ENCODE measurements at places on chromosomes 3 and 15.

DNA sequence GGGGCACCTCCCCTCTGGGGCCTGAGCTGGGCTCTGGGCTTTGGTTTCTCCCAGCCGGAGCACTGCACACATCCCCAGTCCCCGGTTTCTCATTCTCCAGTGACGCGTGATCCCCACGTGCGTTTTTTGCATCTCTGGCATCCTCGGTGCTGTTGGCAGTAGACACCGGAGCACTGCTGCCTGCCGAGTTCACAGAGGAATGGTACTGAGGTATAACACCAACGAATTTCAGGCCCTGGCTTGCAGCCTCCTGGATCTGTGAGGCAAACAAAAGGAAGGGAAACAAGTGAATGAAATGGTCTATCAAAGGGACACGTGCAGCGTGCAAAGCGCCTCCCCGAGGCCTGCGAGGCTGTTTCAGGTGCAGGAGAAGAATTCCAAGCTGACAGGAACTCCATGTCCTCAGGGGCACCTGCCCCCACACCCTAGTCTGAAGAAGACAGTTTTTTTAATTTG is 112.9 kb downstream of the OXNAD1 start:
- no peak for DNase-seq

GRCh38 chr3:197682713-197683112 is 54.0 kb downstream of the RUBCN start:
- DNase-seq, result no peak

- DNase-seq, result no peak
These were observed 3.1 kb downstream of the FOXL2NB start for GRCh38 chr3:138950006-138950644.

- DNase-seq, result no peak
These were observed 1082.2 kb downstream of the NAALADL2 start for GRCh38 chr3:175941352-175941751.

DNA sequence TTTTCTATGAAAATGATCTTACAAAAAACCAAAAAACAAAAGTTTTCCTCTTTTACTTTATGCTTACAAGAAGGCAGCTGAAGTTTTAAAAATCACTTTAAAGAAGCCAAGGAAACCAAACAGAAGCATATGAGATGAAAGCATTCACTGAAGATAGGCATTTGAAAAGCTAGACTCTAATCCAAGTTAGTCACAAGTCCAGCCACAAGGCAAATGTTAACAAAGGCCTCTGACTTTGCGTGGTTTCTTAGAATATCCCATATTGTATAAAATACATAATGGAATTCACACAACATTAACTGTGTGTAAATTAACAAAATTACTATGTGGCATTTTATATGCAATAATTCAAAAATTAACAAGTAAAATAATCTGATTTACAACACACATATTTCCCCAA is 17.7 kb downstream of the MRPL3 start:
- DNase-seq, result no peak

GRCh38 chr3:191329654-191330529 is at the start of gene UTS2B:
TSS of gene UTS2B (minus strand) at chr3:191330526. CDS start at chr3:191282189, 48,337 bp downstream.
- no peak for DNase-seq

DNA sequence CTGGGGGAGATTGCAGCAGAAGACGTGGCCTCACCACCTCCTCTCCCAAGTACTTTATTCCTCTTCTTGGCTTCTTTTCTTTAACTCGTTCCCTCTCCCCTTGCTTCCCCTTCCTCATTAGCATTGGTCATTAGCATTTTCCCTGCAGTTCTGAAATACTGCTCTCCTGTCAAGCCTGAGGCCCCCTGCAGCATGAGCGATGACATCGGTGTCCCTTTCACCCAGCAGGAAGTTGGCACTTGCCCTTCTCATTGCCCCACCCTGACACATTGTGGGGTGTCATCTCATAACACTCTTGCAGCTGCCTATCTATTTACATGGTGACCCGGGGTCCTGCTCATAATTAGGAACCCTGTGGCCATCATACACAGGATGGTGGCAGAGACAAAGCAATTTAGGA is 167.1 kb downstream of the ARRDC4 start:
- DNase-seq, result no peak

DNA sequence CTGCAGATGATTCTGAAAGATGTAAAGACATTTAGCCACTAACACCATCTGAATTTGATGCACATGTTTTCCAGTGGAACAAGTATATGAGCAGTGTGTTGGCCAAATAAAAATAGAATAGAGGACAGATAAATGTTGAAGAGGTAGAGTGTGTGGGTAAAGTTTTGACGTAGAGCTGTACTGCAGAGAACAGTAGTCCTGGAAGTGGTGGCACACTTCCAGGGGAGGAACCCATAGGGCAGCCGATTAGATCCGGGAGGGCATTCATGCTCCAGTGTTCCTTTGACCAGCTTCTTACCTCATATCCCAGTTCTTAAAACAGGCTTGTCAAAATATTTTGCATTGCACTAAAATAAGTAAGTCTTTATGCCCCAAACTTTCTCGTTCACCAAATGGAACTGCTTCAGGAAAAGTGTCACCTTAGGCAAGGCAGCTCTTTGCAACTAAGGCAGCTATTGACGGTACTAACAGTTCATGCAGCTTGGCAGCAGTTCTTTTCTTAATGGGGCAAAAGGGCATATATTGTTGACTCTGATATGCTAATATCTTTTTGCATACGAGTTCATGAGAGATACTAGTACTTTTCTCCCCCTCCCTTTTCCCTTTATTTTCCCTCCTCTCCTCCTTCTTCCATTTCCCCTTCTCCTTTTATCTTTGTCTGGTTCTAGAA is 429.3 kb upstream of the AZI2 start:
- no peak for DNase-seq

DNA sequence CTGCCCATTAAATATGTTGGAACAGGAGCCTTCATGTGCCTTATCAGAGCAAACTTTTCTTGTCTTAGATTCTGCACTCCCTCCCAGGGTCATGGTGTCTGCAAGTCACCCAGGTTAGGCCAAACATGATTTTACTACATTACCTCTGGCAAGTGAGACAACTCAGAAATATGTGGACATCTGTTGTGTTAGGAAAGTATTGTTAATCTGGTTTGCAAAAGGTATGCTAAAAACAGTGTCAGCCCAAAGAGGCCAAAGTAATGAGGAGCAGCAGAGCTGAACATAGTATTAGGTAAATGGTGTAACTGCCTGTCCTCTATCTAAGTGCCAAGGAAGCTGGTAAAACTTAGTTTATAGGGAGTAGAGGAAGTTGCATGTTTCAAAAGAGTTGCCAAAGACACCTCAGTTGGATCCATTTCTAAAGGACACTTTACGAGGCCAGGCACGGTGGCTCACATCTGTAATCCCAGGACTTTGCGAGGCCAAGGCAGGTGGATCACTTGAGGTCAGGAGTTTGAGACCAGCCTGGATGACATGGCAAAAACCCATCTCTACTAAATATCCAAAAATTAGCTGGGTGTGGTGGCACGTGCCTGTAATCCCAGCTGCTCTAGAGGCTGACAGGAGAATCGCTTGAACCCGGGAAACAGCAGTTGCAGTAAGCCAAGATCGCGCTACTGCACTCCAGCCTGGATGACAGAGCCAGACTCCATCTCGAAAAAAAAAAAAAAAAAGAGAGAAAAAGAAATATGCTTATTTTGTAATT is 22.5 kb upstream of the PPIB start:
- no peak for DNase-seq

GRCh38 chr3:141870091-141870687 is 6.3 kb upstream of the ATP1B3 start:
- DNase-seq, result no peak

GRCh38 chr15:66025972-66026371 is 156.7 kb downstream of the RAB11A start:
- DNase-seq, result no peak

- no peak for DNase-seq
These were observed 101.3 kb upstream of the CMC1 start for GRCh38 chr3:28139967-28140634.

DNA sequence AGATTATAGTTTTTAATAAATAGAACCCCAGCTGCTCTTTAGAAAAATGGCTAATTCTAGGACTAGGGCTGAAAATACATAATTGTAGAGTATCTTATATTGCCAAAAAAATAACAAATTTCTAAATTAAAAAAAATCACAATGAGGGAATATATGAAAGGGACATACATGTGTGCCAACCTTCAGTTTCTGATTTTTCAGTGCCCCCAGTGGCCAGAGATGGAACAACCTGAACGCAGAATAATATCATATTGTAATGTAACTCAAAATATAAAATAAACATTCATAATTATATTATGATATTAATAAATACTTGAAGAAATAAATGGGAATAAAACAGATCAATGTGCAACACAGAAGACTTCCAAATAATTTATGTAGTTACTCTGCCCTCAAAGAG is 460.5 kb downstream of the ZNF385D start:
- DNase-seq, result no peak

DNA sequence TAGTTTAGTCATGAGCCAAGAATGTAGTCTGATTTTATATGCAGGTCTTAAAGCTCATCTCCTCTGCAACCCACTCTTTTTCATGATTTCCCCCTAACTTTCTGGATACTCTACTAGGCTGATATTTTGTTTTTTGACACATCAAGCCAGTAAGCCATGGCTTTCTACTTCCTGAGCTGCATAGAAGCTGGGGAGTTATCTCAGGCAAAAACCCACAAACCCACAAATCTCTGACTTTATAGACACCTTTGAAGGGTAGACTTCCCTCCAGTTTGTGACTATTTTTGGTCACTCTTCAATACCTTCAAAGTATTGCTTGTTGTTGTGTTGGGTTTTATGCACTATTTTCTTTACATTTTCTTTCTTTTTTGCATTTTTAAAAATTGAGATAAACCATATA is 28.6 kb downstream of the TMEM202 start:
- no peak for DNase-seq

DNA sequence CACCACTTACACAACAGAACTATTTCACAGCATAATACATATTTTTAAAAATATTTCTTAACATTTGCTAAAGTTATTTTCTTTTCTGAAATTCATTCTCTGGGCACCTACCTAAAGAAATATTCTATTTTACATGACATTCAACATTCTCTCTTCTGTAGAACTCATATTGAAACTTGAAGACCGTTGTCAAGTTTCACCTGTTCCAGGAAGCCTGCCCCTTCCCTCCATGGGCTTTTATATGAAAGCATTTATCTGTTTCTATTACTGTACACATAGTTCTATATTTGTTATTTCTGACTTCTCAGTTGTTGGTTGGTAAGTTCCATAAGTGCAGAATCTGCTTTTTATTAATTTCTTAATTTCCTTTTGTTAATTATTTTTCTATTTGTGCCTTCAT is 204.3 kb upstream of the ALCAM start:
- no peak for DNase-seq

DNA sequence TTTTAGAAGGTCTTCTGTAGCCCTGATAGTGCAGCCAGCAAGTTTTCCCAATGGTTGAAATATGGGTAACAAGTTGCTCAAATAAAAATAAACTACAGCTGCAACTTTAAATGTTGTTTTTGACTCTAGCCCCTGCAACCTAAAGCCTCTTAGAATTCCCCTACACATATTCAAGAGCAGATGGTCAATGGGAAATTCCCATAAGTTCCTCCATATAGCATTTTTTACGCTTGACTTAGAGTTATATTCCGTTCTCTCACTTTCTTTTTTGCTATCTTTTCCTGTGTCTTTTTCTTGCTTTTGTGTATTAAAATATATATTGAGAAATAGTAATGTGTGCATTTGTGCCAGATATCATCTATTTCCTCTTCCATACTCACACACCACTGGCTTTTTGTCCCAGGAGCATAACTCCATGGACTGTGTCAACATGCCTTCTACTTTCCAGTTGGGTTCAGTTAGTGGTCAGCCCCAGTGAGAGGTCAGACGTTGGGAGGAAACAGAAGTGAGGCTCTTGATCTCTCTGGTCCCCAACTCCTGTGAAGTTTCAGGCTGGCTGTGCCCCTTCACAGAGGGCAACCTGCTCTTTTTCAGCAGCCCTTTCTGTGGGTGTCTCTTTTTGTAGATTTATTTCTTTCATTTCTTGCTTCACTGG is 63.3 kb upstream of the TP63 start:
- DNase-seq, result no peak

GRCh38 chr3:160286231-160286630 is 61.0 kb downstream of the C3orf80 start:
- DNase-seq, result no peak

DNA sequence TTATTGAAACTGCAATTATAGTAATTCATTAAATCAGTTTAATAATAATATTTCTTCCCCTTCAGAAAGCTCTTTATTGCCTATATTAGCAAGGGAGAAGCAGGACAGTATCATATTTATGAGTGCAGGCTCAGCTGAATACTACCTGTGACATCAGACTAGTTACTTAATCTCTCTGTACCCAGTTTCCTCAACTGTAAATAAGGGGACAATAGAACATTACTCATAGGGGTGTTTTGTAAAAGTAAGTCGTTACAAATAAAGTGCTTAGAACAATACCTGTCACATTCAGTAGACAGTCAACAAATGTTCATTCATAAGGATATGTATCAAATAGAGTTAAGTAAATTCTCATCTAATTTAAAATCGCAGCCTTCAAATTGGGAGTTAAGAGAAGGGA is 12.1 kb upstream of the VPS39 start:
- DNase-seq, result no peak

DNA sequence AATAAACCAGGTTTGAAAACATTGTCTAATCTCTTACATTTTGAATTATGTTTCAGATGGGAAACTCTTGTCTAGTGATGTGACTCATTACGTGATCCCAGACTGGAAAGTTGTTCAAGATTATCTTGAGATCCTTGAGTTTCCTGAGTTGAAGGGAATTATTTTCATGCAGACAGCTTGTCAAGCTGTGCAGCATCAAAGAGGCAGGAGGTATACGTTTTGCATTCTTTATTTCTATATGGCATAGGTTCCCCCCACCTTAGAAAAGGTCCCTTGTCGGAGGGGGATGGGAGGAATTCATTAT is 1.5 kb downstream of the DIS3L start:
- no peak for DNase-seq

GRCh38 chr3:149091983-149092382 is 5.7 kb upstream of the HLTF start:
- DNase-seq, result no peak

DNA sequence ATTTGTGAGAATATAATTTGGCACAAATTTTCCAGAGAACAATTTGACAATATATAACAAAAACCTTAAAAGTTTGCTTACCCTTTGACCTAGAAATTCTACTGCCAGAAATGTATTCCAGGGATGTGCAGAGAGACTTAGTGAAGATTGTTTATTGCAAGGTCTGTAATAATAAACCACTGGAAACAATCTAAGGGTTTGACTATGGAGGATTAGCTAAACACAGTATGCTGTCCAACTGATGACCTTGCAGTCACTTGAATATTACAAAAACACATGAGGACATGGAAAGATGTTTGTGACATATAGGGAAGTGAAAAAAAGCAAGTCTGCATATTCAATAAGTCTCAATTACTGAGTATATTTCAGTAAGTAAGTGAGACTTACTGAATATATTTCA is 48.1 kb upstream of the CDV3 start:
- no peak for DNase-seq

GRCh38 chr15:90598031-90598577 is 68.4 kb downstream of the CRTC3 start:
- DNase-seq, result no peak

- no peak for DNase-seq
These were observed 7.0 kb upstream of the AHSG start for GRCh38 chr3:186605561-186606545.
